ENCODE measurements at places on chromosomes 11 and 22. TPM values are rescaled to one million over a fixed set of nuclear protein-coding genes. Genes with fewer than 3 reads are reported as not detected.

DNA sequence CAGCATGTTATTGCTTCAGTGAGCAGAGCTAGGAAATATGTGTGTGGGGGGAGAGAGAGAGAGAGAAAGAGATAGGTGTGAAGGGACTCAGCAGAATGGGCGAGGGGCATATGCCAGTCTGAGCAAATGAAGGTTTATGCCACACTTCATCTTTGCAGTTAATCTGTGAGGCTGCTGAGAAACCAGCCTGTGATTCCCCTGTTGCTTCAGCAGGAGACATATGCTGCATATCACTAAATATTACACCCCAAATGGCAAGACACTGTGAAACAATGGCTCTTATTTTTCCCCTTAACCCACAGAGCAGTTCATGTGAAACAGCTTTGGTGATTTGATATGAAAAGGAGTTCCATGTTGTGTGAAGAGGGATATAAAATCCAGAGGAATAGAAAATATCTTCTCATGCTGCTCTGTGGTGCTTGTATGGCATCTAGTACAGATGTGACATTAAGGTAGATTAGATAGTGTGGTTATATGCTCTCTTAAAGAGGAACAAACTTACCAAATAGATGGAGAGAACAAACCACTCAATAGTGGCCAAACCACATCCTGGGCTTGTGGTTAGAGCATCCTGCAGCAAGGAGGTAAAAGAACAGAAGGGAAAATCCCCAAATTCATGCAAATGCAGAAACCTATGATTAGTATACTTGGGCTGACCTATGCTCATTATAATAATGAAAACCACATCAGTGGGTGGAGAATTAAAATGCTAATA is 864.2 kb downstream of the FAM181B start:
- no peak for DNase-seq

DNA sequence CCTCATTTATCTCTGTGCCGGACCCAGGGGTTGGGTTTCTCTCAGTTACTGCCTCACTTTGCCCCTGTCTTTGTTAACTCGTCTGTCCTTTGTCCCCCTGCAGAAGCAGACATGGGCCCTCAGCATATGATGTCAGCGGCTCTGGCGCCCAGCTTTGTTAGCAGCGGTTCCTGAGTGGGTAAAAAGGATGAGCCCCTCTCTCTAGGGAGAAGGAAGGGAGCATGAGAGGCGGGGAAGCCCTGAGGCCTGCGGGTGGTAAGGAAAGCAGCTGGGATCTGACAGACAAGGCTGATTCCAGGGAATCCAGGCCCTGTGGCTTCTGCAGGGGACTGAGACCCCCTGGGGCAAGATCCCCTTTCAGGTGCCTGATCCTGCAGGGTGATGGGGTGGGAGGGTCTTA is 51.7 kb downstream of the MCM5 start:
- DNase-seq: no peak

The CDPF1 gene
- total RNA-seq: 11.0 TPM

GRCh38 chr11:2156416-2157182 is 4.4 kb downstream of the INS start:
- DNase-seq: peak; percentile 87

DNA sequence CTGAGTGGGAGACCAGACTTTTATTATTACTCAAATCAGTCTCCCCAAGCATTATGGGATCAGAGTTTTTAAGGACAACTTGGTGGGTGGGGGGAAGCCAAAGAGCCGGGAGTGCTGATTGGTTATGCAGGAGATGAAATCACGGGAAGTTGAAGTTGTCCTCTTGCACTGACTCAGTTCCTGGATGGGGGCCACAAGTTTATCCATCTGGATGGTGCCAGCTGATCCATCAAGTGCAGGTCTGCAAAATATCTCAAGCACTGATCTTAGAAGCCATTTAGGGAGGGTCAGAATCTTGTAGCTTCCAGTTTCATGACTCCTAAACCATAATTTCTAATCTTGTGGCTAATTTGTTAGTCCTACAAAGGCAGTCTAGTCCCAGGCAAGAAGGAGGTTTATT is 53.5 kb upstream of the LMO1 start:
- no peak for DNase-seq

GRCh38 chr22:22728382-22728781 is 84.0 kb downstream of the GGTLC2 start:
- DNase-seq: no peak

DNA sequence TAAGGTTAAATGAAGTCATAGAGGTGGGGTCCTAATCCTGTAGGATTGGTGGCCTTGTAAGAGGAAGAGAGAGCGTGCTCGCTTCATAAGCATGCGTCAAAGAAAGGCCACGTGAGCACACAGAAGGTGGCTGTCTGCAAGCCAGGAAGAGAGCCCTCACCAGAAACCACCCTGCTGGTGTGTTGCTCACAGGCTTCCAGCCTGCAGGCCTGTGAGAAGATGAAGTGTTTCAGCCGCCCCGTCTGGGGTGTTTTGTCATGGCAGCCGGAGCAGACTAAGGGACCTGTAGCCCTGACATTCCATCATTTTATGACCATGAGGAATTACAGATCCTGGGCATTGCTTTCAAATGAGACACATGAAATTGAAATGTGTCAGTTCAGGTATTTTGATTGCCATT is 32.4 kb downstream of the AP2A2 start:
- DNase-seq: no peak

- peak; percentile 97 for DNase-seq
Observed at GRCh38 chr11:65487467-65488272, 11.2 kb upstream of the MALAT1 start.

The HDHD5 gene
- total RNA-seq: 44.4 TPM

GRCh38 chr22:49712195-49712791 is 115.4 kb downstream of the BRD1 start:
- DNase-seq: no peak

DNA sequence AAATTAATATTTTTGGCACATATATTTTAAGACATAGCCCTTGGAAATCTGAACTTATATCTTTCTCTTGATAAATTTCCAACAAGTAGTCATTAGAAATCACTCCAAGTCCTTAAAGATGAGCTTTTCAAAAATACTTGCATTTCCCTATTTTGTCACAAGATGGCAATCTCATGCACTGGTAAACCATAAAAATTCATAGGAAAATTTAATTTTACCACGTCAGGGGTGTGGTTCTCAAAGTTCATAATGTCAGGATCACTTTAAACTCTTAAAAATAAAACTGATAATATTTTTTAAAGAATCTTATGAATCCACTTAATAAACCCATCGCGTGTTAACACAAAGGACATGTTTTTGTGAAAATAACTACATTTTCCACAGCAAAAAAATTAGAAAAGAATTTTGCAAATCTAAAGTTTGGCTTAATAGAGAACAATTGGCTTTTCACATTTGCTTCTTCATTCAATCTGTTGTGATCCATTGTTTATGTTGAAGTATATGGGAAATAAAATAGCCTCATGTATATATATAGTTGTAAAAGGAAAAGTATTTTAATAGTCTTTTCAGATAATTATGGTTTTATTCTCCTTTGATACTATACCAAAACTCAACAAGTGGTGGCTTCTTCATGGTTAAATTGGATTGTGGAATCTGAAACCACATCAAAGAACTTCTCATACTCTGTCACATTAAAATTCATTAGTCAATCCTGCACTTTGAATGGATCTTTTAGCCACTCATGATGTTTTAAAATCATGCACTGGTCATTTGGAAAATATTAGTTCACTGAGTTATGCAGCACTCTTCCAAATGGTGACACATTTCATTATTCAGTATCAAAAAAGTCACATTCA is 169.1 kb downstream of the CADM1 start:
- no peak for DNase-seq

- no peak for DNase-seq
Observed at GRCh38 chr11:57637626-57638004, 12.1 kb downstream of the YPEL4 start.

- DNase-seq: no peak
Observed at GRCh38 chr11:80587906-80588305, 1147.1 kb upstream of the TENM4 start.

- DNase-seq: no peak
Observed at GRCh38 chr11:11078344-11079086, 220.7 kb upstream of the ZBED5 start.

DNA sequence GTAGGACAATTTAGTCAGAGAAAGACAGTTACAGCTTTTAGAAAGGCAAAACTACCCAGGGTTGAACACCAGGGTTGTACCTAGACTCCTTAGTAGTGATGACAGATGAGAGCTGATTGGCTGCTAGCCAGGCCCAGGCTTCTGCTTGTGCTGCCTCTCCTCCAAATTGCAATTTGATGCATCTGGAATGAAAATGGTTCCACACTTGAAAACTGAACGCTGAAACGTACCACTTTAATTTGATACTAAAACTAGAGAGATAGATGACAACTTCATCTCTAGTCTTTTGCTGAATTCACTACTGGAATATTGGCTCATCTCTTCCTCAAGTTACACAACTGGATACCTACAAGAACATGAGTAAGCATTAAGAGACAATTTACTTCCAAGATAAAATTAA is 19.2 kb upstream of the FNBP4 start:
- no peak for DNase-seq

DNA sequence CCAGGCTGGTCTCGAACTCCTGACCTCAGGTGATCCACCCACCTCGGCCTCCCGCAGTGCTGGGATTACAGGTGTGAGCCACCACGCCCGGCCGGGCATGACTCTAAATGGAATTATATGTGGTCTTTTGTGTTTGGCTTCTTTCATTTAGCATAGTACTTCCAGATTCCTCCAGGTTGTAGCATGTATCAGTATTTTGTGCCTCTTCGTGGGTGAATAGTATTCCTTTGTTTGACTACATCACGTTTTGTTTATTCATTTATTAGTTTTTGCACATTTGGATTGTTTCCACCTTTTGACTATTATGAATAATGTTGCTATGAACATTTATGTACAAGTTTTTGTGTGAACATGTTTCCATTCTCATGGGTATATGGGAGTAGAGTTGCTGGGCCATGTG is 24.4 kb downstream of the QSER1 start:
- no peak for DNase-seq

The ANGPTL5 gene
- total RNA-seq: not detected
